ENCODE measurements at places on chromosomes 6 and 20. TPM values are rescaled to one million over a fixed set of nuclear protein-coding genes. Genes with fewer than 3 reads are reported as not detected.
A peak's percentile ranks its signal among the peaks of the same experiment; 100 is the strongest.

DNA sequence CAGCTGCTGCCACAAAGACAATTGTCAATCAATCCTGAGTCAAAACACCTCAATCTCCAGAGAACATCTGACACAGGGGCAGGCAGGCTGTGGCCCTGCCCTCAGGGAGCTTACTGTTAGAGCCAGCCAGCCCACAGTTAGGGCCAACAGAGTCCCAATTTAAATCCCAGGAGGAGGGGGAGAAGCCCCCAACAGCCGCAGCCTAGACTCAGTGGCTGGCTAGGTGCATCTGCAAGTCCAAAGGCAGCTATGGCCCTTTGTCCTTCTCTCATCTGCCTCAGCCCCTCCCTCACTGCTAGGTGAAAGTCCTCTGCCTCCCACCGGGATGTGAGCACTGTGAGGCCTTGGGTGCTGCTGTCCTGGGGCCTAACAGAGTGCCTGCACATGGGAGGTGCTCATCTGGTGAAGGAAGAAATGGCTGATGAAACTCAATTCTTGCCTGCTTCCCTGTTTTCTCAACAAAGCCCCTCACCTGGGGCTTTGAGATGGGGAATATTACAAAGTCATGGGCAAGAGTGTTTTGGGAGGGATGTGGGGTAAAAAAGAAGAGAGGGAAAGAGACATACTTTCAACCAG is 33.7 kb upstream of the VEGFA start:
- peaks cover 20% of the 10 kb centered on the region for H3K4me1 ChIP-seq
- no peak for DNase-seq
- peaks cover 6% of the 10 kb centered on the region for H3K36me3 ChIP-seq
- no peak overlapping the region for H3K27ac ChIP-seq
- H3K4me3 ChIP-seq = no peak overlapping the region
- no peaks in the 10 kb centered on the region for H3K27me3 ChIP-seq

GRCh38 chr20:42734660-42735368 is 454.9 kb downstream of the PTPRT start:
- no peaks in the 10 kb centered on the region for H3K36me3 ChIP-seq
- DNase-seq = no peak
- peaks cover 5% of the 10 kb centered on the region for H3K27me3 ChIP-seq

- peaks cover 60% of the 10 kb centered on the region for H3K4me1 ChIP-seq
- no peak overlapping the region for H3K27ac ChIP-seq
- DNase-seq = no peak
- H3K4me3 ChIP-seq = no peak overlapping the region
Measured at GRCh38 chr6:15626878-15627674, 35.8 kb downstream of the DTNBP1 start.

AHCY gene
- 254 TPM for total RNA-seq

PTCRA gene
- total RNA-seq = not detected

DNA sequence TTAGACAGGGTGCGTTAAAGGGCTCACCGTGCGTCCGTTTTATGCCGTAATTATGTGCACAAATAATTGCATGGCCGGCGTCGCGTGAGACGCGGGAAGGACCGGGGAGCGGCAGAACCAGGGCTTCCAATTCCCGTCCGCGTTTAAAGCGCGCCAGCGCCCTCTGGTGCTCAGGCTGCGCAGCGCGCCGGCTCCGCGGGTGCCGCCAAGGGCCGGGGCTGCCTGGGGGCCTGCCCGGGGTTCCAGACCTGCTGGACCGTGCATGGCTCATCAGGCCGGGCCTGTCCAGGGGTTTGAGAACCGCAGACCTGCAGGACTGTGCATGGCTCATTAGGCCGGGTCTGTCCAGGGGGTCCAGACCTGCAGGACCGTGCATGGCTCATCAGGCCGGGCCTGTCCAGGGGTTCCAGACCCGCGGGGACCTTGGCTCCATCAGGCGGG is 369.0 kb downstream of the THBS2 start:
- H3K27me3 ChIP-seq = no peaks in the 10 kb centered on the region
- H3K4me3 ChIP-seq = peak overlapping the region; percentile 62
- H3K27ac ChIP-seq = peak overlapping the region; percentile 54
- H3K4me1 ChIP-seq = peaks cover 7% of the 10 kb centered on the region

DNA sequence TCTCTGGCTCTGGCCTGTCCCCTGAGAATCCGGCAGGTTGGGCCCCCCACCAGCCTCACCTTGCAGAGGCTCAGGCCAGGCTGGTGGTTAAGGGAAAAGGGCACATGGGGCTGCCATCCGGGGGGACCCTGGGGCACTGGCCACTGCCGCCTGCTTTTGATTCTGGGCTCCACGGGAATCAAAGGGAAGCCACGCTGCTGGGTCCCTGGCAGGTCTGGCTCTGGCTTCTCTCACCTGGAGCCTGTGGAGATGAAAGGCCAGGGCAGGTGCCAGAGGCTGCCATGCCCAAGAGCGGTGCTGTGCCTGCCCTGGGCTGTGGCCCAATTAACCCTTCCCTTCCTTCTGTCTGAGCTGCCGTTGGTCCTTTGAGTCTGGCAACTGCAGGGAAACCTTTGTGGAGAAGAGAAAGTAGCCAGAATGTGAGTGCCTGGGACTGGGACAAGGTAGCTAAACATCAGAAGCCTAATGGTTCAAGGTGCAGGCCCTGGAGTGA is 9.4 kb upstream of the CDH22 start:
- H3K27me3 ChIP-seq = peaks cover 66% of the 10 kb centered on the region
- no peaks in the 10 kb centered on the region for H3K36me3 ChIP-seq
- H3K27ac ChIP-seq = no peak overlapping the region
- peaks cover 1% of the 10 kb centered on the region for H3K4me1 ChIP-seq

DNA sequence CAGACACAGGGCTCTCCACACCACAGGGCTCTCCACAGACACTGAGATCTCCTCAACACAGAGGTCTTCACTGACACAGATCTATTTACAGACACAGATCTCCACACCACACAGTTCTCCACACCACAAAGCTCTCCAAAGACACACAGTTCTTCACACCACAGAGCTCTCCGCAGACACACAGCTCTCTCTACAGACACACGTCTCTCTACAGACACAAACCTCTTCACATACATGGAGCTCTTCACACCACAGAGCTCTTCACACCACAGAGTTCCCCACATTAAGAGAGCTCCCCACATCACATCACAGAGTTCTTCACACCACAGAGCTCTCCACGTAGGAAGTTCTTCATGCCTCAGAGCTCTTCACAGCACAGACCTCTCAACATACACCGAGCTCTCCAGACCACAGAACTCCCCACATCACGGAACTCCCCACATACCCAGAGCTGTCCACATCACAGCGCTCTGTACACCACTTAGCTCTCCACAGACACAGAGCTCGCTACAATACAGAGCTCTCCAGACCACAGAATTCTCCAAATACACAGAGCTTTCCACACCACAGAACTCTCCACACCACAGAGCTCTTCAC is 53.9 kb downstream of the ERMARD start:
- no peak for DNase-seq
- no peaks in the 10 kb centered on the region for H3K36me3 ChIP-seq
- H3K27me3 ChIP-seq = peaks cover 48% of the 10 kb centered on the region
- no peak overlapping the region for H3K27ac ChIP-seq
- H3K4me1 ChIP-seq = peaks cover 55% of the 10 kb centered on the region

RSPO3 gene
- not detected for total RNA-seq

DNA sequence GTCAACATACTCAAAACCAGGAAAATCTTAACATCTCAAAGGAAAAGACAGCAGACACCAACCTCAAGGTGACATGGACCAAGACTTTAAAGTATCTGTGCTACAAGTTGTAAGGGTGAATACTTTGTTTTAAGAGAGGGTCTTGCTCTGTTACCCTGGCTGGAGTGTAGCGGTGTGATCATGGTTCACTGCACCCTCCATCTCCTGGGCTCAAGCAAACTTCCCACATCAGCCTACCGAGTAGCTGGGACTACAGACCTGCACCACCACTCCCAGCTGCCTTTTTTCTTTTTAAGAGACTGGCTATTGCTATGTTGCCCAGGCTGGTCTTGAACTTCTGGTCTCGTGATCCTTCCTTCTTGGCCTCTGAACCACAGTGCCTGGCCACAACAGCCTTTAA is 9.7 kb downstream of the AMD1 start:
- no peak overlapping the region for H3K4me3 ChIP-seq
- H3K27me3 ChIP-seq = no peaks in the 10 kb centered on the region
- H3K36me3 ChIP-seq = peaks cover 32% of the 10 kb centered on the region

DNA sequence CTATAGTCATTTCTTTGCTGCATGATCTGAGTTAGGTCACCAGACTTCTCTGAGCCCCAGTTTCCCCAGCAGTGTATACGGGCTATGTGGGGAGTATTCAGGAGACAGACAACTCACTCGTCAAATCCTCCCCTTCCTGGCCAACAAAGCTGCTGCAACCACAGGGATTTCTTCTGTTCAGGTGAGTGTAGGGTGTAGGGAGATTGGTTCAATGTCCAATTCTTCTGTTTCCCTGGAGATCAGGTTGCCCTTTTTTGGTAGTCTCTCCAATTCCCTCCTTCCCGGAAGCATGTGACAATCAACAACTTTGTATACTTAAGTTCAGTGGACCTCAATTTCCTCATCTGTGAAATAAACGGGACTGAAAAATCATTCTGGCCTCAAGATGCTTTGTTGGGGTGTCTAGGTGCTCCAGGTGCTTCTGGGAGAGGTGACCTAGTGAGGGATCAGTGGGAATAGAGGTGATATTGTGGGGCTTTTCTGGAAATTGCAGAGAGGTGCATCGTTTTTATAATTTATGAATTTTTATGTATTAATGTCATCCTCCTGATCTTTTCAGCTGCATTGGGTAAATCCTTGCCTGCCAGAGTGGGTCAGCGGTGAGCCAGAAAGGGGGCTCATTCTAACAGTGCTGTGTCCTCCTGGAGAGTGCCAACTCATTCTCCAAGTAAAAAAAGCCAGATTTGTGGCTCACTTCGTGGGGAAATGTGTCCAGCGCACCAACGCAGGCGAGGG is 594 bp upstream of the CDKN1A start:
- H3K36me3 ChIP-seq = peaks cover 3% of the 10 kb centered on the region
- peaks cover 46% of the 10 kb centered on the region for H3K4me1 ChIP-seq
- DNase-seq = no peak

DNA sequence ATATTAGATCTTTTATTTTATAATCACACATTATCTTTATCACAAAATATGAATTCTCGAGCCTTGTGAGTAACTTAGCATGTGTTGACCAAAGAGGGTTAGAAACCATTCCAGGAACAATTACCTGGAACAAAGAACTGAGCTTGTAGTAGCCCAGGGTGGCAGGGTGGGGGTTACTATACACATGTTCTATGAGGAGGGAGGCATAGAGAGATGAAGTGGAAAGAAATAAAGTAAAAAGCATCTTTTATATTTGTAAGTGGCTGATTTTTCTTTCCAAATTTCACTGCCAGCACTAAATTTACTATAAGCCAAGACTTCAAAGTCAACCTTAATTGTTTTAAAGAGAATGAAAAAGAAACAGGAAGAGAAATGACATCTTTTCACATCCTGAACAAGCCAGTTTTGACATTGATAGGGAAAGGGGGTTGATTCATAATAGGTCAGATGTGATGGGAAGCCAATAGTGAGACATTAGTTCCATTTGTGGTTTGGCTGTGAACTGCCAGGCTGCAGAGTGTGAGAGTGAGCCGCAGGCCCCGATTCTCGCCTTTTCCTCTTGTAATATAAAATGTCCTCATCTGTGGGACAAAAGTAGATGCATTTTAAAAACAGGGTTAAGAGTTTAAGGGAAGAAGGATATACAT is 52.7 kb upstream of the MYB start:
- H3K4me1 ChIP-seq = peaks cover 52% of the 10 kb centered on the region
- H3K27ac ChIP-seq = peak overlapping the region; percentile 96
- H3K36me3 ChIP-seq = peaks cover 14% of the 10 kb centered on the region
- H3K4me3 ChIP-seq = peak overlapping the region; percentile 68
- DNase-seq = peak; percentile 73
- no peaks in the 10 kb centered on the region for H3K27me3 ChIP-seq

GRCh38 chr6:89834884-89835792 is 5.5 kb downstream of the CASP8AP2 start:
- DNase-seq = peak; percentile 42
- H3K4me3 ChIP-seq = peak overlapping the region; percentile 33
- peaks cover 76% of the 10 kb centered on the region for H3K36me3 ChIP-seq
- peaks cover 53% of the 10 kb centered on the region for H3K4me1 ChIP-seq
- H3K27ac ChIP-seq = peak overlapping the region; percentile 90
- H3K27me3 ChIP-seq = no peaks in the 10 kb centered on the region

GRCh38 chr6:85594197-85594930 is 706 bp upstream of the SNX14 start:
- peaks cover 36% of the 10 kb centered on the region for H3K36me3 ChIP-seq
- no peaks in the 10 kb centered on the region for H3K27me3 ChIP-seq
- DNase-seq = peak; percentile 65
- peak overlapping the region; percentile 94 for H3K4me3 ChIP-seq

DNA sequence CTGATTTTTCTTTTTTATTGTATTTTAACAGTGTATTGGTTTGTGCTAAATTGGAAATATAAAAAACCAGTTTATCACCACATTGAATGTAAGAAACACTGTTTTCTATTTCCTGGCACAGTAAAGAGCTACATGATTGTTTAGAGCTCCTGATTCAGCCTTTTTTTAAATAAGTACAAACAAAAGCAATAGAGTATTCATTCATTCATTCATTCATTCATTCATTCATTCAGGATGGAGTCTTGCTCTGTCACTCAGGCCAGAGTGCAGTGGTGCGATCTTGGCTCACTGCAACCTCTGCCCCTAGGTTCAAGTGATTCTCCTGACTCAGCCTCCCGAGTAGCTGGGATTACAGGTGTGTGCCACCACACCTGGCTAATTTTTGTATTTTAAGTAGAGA is 96.8 kb upstream of the SCGN start:
- H3K4me3 ChIP-seq = no peak overlapping the region
- H3K36me3 ChIP-seq = no peaks in the 10 kb centered on the region

DNA sequence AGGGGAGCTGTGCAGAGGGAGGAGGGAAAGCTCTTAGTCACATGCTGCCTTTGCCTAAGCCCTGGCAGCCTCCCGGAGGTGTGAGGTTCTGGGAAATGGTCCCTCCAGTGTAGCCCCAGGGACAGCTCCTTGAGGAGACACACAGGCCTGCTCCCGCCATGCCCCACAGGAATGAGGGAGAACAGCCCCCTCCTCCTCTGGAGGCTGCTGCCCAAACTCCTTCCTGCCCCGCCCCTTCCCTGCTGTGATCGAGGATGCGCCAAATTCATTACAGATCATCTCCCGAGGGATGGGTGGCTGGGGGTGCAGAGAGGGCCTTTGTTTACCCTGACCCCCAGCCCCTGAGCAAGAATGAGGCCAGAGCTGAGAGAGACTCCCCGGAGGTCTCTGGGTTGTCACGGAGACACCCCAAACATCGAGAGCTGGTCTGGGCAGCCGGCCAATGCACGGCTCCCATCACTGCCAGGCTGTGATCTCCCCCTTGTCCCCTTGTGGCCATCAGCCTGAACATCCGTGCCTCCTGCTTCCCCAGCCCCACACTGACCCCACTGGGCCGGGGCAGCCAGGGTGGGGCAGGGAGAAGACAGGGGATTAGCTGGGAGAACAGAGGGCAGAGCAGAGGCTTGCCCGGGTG is 8.4 kb downstream of the CYP21A2 start:
- H3K27ac ChIP-seq = no peak overlapping the region
- H3K4me3 ChIP-seq = no peak overlapping the region
- H3K27me3 ChIP-seq = no peaks in the 10 kb centered on the region
- no peak for DNase-seq
- peaks cover 4% of the 10 kb centered on the region for H3K4me1 ChIP-seq

COL9A3 gene
- 1.0 TPM for total RNA-seq

DNA sequence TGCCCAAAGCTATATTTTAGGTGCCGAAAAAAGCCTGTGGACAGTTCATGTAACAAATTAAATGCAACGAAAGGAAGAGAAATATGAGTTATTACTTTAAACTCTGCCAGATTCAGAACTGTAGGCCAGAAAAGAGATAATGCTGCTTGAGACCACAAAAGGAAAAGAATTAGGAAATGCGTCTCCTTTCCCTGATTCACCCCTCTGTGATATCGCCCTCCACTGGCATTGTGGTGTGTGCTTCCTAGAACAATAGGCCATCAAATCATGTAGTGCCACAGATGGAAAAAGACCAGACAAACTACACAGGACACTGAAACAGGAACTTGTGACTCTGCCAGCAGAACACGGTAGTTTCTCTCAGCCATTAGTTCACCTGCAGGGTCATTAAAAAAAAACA is 14.7 kb upstream of the LAMA4 start:
- H3K27me3 ChIP-seq = peaks cover 4% of the 10 kb centered on the region
- no peaks in the 10 kb centered on the region for H3K4me1 ChIP-seq
- no peak overlapping the region for H3K4me3 ChIP-seq

HLA-DRA gene
- 9.8 TPM for total RNA-seq

Measured in activated naive CD8-positive, alpha-beta T cell treated with anti-CD3 and anti-CD28 coated beads for 36 hours (primary cell).